ENCODE measurements at places on chromosomes 6 and 20.

- DNase-seq, result no peak
These were observed 154.7 kb downstream of the SYCP2 start for GRCh38 chr20:59778615-59779200.

GRCh38 chr6:38604700-38605099, 35.0 kb downstream of the BTBD9 start:
- DNase-seq, result peak; percentile 12

DNA sequence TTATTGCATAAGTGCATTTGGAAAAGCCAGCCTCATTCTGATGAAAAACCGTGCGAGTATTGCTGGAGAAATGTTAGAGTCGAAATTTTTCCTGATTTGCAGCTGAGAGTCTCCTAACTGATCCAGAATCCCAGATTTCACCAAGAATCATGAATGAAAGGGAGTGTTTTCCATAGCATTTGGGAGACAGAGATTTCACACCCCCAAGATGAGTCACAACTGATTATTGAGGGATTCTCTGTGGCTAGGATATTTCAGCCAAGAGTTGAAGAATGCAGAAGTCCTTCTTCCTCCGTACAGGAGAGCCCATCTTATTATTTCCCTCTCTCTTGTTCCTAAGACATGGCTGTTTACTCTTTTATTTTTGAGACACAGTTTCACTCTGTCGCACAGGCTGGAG, 82.2 kb upstream of the SALL4 start:
- DNase-seq, result no peak

GRCh38 chr20:32484958-32485769, 100.0 kb downstream of the NOL4L start:
- peak; percentile 93 for DNase-seq

GRCh38 chr6:8845690-8846089, 410.3 kb upstream of the SLC35B3 start:
- DNase-seq, result no peak
